ENCODE measurements at places on chromosomes 6 and 20. TPM values are rescaled to one million over a fixed set of nuclear protein-coding genes. Genes with fewer than 3 reads are reported as not detected.
A peak's percentile ranks its signal among the peaks of the same experiment; 100 is the strongest.

The CEP162 gene
- total RNA-seq, result 7.2 TPM

The MDFI gene
- not detected for total RNA-seq

The SAMD10 gene
- total RNA-seq, result 26.0 TPM

The SLC17A2 gene
- not detected for total RNA-seq

The LRRN4 gene
- total RNA-seq, result not detected

- H3K4me1 ChIP-seq, result no peaks in the 10 kb centered on the region
- peaks cover 6% of the 10 kb centered on the region for H3K27me3 ChIP-seq
- H3K27ac ChIP-seq, result no peak overlapping the region
- H3K36me3 ChIP-seq, result no peaks in the 10 kb centered on the region
- DNase-seq, result no peak
- H3K4me3 ChIP-seq, result no peak overlapping the region
Observed at GRCh38 chr6:4588163-4588562, 188.0 kb upstream of the CDYL start.

DNA sequence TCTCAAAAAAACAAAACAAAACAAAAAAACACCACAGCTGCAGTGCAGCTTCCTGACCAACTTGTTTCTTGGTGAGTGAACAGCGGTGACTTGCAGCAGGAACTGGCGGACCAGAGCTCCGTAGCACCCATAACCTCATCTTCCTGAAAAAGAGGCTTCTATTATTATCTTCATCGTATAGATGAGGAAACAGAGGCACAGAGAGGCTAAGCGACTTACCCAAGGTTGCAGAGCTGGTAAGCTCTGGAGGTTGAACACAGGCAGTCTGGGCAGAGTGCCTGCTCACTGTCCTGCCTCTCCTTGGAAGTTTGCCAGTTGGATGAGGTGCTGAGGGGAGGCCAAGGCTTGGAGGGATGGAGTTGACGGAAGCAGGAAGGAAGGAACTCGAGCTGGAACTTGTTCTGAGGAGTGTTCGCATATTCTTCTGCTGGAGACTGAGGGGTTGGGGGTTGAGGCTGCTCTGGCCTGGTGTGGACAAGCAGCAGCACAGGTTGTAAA lies 47.9 kb upstream of the CCDC167 start:
- peak; percentile 61 for DNase-seq
- H3K4me3 ChIP-seq, result peak overlapping the region; percentile 3
- no peaks in the 10 kb centered on the region for H3K36me3 ChIP-seq
- peaks cover 25% of the 10 kb centered on the region for H3K4me1 ChIP-seq
- H3K27me3 ChIP-seq, result no peaks in the 10 kb centered on the region

- H3K27me3 ChIP-seq, result peaks cover 3% of the 10 kb centered on the region
- H3K4me3 ChIP-seq, result no peak overlapping the region
- DNase-seq, result no peak
- H3K36me3 ChIP-seq, result no peaks in the 10 kb centered on the region
Observed at GRCh38 chr6:25899580-25900408, 25.8 kb upstream of the SLC17A3 start.

- no peak for DNase-seq
- no peak overlapping the region for H3K4me3 ChIP-seq
- no peaks in the 10 kb centered on the region for H3K27me3 ChIP-seq
- H3K4me1 ChIP-seq, result no peaks in the 10 kb centered on the region
Observed at GRCh38 chr6:126767711-126768110, 350.8 kb upstream of the RSPO3 start.

DNA sequence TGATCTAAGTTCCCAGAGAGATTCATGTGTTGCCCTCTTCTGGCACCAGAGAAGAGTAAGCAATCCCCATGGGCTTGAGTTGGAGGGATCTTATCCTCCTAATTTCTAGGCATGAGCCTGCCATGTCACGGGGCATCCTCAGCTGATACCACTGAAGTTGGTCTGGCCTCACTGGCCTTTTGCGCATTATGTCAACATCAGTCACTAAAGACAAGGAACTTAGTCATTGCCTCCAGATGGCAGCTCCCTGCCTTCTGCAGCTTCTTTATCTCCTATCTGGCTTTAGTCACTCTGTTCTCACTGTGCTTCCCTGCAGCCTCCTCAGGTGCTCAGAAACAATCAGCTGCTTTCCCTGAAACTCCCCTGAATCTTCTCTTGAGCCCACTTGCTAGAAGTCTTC lies 312.2 kb downstream of the ADGRG6 start:
- H3K27me3 ChIP-seq, result peaks cover 9% of the 10 kb centered on the region
- no peak overlapping the region for H3K27ac ChIP-seq
- no peaks in the 10 kb centered on the region for H3K36me3 ChIP-seq
- no peaks in the 10 kb centered on the region for H3K4me1 ChIP-seq
- no peak for DNase-seq

- no peak overlapping the region for H3K27ac ChIP-seq
- DNase-seq, result no peak
- H3K27me3 ChIP-seq, result peaks cover 77% of the 10 kb centered on the region
- peaks cover 44% of the 10 kb centered on the region for H3K4me1 ChIP-seq
- H3K36me3 ChIP-seq, result peaks cover 3% of the 10 kb centered on the region
Observed at GRCh38 chr6:99609905-99610489, 3.4 kb downstream of the PRDM13 start.

DNA sequence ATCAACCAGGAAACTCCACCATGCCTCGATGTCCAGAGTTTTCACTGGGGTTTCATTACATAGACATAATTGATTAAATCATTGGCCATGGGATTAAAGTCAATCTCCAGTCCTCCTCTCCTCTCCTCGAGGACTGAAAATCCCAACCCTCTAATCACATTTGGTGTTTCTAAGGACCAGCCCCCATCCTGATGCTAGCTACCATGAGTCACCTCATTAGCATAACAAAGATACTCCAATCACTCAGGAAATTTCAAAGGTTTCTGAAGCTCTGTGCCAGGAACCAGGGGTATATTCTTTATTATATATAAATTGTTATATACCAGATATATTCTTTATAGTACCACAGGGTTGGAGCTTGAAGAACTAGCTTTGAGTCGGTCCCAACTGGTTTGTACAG lies 212.9 kb upstream of the PRND start:
- no peak for DNase-seq
- H3K36me3 ChIP-seq, result no peaks in the 10 kb centered on the region
- peaks cover 23% of the 10 kb centered on the region for H3K27me3 ChIP-seq
- H3K4me1 ChIP-seq, result no peaks in the 10 kb centered on the region

DNA sequence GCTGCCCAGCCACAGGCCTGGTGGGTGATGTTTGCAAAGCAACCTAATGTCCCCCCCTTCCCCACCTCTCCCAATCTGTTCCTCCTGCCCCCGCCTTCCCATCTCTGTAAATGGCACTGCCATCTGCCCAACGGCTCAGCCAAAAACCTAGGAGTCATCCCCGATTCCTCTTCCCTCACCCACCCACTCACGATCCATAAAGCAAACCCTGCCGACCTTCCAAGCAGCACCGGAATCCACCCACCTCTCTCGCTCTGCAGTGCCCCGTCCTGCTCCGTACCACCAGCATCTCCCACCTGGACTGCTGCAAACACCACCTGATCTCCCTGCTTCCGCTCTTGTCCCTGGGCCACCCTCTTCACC lies 37.6 kb downstream of the SULF2 start:
- peaks cover 7% of the 10 kb centered on the region for H3K27me3 ChIP-seq
- peaks cover 3% of the 10 kb centered on the region for H3K4me1 ChIP-seq
- no peak overlapping the region for H3K4me3 ChIP-seq
- no peak overlapping the region for H3K27ac ChIP-seq
- no peaks in the 10 kb centered on the region for H3K36me3 ChIP-seq

GRCh38 chr6:31386099-31386498 lies 17.3 kb upstream of the MICA start:
- H3K36me3 ChIP-seq, result peaks cover 1% of the 10 kb centered on the region
- DNase-seq, result no peak
- peaks cover 18% of the 10 kb centered on the region for H3K27me3 ChIP-seq

DNA sequence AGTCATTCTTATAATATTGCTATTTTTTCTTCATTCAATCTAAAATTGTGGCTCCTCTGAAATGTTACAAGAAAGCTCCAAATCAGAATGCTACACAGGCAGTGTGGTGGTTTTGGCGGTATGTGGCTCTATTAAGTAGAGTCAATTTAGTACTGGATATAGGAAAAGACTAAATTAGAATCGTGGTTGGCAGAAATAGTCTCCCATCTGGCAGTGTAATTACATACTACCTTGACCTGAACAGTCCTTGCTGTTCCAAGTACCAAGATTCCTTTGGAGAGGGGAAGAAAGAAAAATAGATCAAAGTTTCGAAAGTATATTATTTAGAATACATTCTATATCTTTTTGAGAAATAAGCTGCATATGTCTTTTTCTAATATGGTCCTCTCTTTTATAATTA lies 78.2 kb downstream of the C6orf118 start:
- no peak overlapping the region for H3K4me3 ChIP-seq
- H3K27ac ChIP-seq, result no peak overlapping the region
- no peaks in the 10 kb centered on the region for H3K36me3 ChIP-seq
- H3K4me1 ChIP-seq, result no peaks in the 10 kb centered on the region
- no peaks in the 10 kb centered on the region for H3K27me3 ChIP-seq

DNA sequence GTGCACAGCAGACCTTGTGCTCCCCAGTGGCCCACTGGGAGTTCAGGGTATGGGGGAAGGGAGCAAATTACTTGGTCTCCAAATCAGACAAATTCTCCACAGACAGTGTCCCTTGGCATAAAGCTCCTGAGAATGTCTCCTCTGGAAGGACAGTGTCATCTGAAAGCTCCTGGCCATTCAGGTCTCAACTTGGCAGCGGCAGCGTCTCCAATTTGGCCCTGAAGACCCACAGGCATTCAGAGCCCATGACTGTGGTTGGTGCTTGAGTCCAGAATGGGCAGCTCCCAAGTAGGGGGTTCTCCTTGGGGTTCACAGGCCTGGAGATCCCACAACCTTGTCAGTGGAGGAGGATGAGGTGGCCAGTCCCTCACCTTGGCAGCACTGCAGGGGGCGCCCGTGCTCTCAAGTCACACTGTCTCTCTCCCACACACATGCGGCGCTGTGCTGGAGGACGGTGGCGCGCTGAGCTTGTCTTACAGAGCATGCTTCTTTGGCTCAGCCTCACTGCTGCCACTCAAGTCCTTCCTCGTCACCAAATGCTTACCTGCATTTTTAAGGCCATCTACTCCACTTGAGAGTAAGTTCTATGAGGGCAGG lies 20.7 kb downstream of the DYNLRB1 start:
- H3K4me1 ChIP-seq, result peaks cover 9% of the 10 kb centered on the region
- peak; percentile 54 for DNase-seq
- H3K36me3 ChIP-seq, result peaks cover 27% of the 10 kb centered on the region
- H3K27ac ChIP-seq, result peak overlapping the region; percentile 11

DNA sequence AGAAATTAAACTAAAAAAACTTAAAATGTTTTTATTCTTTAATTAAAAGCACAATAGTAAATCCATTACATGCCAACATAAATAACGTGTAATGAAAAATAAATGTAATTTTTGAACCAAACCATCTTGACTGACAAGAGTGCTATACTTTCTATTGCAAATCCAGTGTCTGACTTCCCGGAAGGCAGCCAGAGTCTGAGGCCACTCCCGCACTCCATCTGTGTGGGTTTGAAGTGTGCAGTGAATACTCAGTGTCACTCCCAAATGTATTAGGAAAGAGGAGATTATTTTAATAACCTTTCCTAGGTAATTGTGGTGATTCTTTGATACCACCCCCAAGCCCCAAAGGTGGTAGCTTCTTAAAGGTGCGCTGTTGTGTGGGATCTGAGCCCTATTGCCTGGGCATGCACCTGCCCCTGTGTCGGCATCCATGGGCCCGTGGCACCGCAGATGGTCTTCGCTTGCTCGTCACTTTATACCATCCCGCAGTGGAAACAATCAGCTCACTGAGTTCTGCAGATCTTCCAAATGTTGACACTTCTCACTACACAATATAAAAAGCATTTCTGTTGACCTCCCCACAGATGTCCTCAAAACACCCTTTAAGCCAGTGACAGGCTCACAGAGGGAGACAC lies 391.2 kb downstream of the THBS2 start:
- H3K27me3 ChIP-seq, result no peaks in the 10 kb centered on the region
- H3K4me1 ChIP-seq, result no peaks in the 10 kb centered on the region
- H3K36me3 ChIP-seq, result no peaks in the 10 kb centered on the region
- no peak overlapping the region for H3K4me3 ChIP-seq
- H3K27ac ChIP-seq, result no peak overlapping the region

DNA sequence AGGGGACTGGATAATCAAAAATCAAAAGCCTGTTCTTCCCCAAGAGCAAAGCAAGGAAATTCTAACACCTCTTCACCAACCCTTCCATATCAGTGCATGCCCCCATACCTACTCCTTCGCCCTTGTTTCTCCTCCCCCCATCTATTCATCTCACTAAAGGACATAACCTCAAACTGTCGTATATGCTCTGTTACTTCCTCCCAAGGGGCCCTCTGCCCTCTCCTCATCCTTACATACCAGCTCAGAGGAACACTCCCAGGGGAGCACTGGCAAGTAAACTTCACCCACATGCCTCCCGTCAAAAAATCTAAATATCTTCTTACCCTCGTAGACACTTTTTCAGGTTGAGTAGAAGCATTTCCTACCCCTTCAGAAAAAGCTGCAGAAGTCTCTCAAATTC lies 9.4 kb upstream of the ADTRP start:
- H3K27me3 ChIP-seq, result peaks cover 17% of the 10 kb centered on the region
- peaks cover 5% of the 10 kb centered on the region for H3K4me1 ChIP-seq
- DNase-seq, result no peak
- no peak overlapping the region for H3K4me3 ChIP-seq

Measured in activated CD8-positive, alpha-beta memory T cell treated with anti-CD3 and anti-CD28 coated beads, Interleukin-2, amount 10 ng/mL, durations not matched to agents 7 days and 5 days (primary cell).